ENCODE measurements at places on chromosomes 5 and 9.

DNA sequence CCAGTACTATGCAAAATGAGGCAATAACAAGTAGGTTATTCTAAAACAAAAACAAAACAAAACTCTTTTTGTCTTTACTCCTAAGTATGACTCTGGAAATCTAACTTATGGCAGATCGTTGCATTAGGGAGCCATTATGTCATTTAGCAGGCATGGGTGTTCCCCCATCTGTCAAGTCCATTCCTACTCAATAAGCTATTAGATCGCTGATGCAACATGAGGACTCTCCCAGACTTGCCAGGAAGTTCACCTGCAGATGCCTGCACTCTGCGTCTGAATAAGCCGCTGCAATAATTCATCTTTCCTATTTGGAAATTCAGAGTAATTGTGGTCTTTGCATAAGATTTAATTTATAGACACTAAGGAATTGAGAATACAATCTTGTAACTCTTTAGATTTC lies 585.0 kb downstream of the KIF4B start:
- no peak for DNase-seq

DNA sequence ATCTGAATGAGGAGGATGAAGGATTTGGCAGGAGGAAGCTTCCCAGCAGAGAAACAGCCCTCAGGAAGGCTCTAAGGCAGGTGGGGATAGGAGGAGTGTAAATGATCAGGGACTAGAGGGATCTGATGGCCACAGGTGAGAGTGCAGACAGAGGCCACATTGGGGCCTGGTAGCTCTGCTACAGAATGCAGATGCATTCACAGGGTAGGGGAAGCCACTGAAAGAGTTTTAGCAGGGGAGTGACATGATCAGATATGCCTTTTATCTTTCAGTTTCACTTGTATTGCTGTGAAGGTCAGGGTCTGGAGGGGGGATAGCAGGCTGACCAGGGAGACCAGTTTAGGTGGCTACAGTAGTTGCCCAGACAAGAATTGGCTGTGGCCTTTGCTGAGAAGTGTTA lies 3.0 kb downstream of the TXNDC15 start:
- no peak for DNase-seq

DNA sequence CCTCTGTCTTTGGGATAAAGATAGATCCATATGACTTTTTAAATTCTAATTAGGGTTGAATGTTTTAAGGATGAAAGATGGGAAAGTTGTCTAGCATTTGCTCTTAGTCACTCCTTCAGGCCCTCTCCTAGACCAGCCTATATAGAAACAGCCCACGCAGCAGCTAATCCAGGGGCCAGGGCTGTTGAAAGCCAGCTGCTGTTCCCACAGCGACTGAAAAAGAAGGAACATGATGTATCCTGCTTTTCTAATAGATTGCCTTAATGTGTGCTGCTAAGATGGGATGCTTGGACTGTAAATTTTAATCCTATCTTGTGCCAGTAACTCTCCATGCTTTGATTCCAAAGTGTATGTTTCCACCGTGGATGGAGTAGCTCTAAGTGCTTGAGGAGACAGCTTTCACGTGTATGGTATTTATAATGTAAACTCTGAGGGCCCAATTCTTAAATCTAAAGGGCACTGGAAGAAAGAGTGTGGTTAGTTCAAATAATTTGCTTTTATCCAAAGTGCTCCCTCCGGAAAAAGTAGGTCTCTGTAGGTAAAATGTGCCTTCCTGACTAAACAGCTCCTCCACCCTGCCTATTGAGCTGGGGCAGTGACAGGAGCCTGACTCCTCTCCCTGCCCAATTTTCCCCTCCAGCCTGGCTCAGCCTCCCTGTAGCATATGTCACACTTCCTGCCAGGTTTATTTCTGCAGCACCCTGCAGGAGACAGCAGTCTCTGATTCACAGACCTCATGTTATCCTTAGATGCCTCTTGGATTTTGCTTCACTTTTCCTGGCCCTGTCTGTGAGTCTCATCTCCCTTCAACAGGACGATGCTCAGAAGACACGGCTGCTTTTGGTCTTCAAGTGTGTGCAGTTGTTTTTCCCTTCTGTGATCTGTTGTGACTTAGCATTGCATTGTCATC lies 33.2 kb downstream of the SLC36A1 start:
- no peak for DNase-seq

DNA sequence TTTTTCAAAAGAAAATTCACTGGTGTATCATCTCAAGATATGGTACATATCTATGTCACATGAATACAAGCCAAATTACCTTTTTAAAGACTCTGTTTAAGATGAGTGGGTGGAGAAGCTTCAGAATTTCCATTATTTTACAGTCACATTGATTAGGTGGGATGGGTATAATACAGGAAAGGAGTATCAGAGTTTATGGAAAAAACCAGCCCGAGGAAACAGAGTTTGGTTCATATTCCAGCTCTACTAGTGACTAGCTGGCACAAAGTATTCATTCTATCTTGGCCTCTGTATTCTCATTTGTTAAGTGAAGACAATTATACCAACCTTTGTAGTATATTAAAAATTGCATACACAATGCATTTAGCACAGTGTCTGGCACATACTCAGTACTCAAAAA lies 46.5 kb upstream of the CDK5RAP2 start:
- no peak for DNase-seq

DNA sequence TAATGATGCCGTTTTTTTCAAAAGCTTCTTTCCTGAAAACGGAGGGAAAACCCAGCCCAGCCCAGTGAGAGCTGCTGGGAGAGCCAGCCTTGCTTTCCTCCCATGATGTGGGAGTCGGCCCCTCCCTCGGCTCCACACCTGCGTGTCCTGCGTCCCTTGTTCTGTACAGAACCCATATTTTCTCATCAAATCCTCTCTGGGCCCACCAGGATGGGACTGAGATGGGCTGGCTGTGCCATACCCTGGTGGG lies 8.9 kb downstream of the FLT4 start:
- DNase-seq: no peak

DNA sequence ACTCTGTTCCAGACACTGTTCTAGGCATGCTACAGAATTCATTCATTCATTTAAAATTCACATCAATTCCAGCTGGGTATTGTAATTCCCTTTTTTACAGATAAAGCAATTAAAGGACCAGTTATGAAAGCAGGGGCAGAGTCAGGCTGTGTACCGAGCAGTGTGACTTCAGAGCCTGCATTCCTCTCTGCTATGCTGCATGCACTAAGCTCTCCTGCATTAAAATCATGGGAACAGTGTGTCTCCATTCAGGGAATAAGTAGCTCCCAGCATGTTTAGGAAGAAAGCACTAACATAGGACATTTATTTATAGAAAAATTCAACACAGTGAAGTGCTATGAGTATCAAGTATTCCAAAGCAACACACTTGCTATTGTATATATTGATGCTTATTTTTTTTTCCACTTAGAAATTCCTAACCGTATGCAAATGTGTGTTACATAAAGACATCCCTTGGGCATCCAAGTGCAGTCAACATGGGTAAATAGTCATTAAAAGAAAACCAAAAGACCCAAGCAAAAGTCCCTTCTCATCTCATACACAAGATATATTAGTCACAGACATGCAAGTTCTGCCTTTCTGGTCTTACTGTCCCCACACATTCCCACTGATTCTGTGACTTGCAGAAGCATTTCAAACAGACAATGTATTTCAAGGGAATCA lies 173.7 kb downstream of the GABRB2 start:
- no peak for DNase-seq

DNA sequence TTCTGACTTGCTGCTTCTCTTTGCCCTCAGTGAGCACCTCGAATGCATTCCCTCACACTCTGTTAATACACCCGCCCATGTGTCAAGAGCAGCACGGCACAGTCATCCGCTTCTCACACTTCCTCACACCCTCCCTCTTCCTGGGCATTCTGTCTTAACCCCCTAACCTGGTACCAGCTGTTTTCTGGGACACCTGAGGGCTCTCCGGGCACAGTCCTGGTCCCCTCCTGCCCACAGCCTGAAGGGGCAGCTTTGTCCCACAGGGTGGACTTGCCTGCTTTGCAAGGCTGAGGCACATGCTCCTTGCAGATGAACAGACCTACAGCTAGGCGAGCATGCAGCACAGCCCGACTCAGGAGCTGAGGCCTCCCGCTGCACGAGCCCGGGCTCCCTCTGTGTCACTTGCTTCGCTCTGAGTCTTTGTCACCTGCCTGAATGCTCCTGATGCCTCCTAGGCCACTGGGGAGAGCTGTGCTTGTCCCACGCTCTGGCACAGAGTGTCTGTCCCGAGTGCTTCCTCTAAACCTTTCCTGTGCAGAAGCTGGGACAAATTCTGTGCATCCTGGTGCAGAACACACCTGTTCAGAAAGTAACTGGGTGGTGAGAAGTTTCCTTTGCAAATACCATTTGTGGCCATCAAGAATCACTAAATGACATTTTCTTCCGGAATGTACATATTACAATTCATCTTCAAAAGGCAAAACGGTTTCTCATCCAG lies 47.8 kb downstream of the AHRR start:
- no peak for DNase-seq

DNA sequence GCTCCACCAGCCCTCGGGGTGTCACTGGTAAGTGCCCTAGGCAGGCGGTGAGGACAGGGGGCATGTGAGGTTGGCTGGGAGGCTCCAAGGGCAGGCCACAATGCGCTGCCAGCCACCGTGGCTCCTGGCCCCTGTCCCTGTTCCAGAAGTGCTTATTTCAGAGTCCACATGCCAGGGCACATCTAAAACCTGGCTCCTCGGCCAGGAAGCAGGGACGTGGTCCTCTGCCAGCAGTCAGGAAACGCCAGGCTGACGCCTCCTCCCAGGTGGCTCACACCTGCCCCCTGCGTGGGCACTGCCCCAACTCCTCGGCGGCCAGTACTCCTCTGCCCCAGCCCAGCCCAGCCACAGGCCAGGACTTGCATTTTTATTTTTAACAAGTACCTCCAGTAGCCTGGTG lies 68.5 kb downstream of the SECISBP2 start:
- DNase-seq: no peak

GRCh38 chr5:170648541-170648940 lies 135.0 kb upstream of the GABRP start:
- DNase-seq: no peak

DNA sequence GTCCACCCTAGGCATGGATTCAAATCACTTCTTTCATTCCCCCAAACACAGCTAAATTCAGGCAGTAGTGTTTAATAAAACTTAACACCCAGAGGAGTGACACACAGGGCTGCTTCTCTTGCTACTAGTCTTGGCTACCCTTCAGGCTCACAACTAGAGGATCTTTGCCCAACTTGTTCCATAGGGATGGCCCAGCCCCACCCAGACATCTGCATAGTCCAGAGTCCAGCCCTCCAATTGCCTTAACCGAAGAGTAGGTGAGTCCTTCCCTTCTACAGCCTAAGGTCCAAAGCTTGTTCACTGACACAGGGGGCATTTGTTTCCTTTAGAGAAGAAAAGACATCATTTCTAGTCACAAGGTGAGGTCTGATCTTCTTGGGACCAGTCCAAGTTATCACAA lies 15.2 kb upstream of the RXFP3 start:
- DNase-seq: no peak

DNA sequence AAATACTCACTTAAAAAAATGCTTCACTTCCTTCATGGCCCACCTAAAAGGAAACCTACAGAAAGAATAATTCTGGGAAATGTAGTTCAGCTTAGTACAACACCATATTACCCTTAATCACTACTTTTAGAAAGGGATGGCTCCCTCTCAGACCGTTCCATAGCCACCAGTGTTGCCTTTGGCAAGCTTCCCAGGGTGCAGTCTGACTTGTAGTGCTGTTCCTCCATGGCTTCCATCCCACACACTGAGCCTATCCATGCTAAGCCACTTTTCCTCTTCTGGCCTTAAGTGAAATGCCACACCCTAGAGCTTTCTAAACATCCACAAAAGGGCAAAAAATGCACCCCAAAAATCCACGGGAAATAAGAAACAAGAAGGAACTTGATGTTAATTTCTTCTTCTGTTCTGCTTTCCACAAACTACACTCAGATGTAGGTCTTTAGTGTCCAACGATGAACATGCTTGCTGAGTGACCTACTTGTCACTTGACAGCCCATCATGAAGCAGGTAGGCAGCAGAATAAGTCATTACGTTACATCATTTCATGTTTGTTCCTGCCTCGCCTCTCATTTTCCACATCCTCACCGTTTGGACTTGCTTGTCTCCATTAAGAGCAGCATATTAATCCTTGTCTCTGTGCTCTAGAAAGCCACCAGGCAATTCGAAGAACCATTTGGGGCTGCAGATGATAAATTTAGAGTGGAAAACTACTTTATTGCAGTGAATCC lies 391.1 kb upstream of the GRAMD2B start:
- no peak for DNase-seq

GRCh38 chr9:130298662-130299279 lies 33.2 kb downstream of the HMCN2 start:
- no peak for DNase-seq

GRCh38 chr9:33840381-33840780 lies 23.4 kb downstream of the UBE2R2 start:
- no peak for DNase-seq

GRCh38 chr9:18393340-18394130 lies 80.4 kb upstream of the ADAMTSL1 start:
- DNase-seq: no peak
